ENCODE measurements at places on chromosomes 2 and 18. TPM values are rescaled to one million over a fixed set of nuclear protein-coding genes. Genes with fewer than 3 reads are reported as not detected.

DNA sequence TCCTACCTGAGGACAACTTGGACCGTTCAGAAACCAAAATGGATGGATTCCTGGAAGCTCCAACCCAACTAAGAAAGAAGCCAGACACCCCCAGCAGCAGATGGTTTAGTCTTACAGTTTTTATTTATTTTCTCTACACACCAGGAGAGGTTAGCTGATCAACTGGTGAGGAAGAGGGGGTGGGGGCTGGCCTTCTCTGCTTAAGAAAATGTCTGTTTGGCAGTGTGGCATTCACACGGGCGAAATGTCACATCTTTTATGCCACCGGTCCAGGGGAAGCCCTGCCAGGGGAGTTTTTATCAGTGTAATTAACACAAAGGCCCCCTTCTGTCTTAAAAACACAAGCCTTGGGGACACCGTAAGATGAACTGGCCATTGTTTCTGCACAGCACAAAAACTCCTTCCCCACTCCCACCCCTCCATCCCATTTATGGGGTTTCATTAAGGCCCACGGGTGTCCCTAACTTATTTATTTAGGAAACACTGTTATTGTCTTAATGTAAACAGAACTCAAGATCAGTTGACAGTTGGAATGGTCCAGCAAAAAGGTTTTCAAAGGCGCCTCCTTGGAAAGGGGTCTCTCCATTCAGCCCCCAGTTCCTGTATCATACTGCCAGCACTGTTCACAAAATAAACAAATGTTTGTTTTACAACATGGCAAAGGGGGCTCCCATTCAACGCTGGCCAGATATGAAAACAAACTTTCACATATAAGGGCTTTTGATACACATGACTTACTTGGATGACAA, 217.0 kb downstream of the C1D start:
- no peak for DNase-seq

DNA sequence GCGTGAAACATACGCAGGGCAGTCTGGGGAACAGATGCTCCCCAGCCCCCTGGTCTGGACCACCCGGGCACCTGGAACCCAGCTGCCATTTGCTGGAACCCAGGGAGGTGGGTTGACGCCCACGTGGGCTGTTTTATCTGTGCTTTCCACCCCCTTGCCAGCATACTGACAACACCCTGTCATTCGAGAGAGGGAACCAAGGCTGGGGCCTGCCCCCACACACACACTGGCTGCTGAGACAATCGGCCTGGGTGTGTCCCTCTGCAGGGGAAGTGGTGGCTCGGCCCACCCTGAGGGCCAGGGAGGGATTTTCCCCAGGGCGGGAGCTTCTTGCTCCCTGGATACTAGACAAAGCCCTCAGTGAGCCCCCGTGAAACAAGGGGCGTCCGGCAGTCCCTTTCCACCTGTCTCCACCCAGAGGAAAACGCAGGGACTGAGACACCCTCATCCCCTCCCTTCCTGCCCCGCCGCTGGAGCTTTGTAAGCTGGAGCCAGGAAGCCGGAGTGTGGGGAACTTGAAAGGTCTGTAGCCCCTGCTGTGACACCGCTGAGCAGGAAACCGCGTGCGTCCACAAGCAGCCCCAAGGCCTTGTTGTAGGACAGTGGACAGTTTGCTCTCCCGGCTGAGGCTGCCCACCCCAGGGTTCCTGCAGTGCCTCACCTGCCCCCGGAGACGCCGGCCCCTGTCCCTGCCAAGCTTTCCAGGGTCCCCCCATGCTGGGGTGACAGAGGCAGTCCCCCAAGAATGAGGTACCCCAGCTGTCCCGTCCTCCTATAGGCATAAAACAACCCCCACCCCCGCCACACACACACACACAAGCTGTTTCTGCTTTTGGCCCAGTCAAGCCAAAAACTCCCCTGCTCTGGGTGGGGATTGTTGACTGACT, 14.1 kb upstream of the KLF11 start:
- DNase-seq, result peak; percentile 79

- no peak for DNase-seq
Observed at GRCh38 chr18:10386956-10387355, 67.5 kb upstream of the APCDD1 start.

PSMG2 gene
- total RNA-seq, result 60.7 TPM

DNA sequence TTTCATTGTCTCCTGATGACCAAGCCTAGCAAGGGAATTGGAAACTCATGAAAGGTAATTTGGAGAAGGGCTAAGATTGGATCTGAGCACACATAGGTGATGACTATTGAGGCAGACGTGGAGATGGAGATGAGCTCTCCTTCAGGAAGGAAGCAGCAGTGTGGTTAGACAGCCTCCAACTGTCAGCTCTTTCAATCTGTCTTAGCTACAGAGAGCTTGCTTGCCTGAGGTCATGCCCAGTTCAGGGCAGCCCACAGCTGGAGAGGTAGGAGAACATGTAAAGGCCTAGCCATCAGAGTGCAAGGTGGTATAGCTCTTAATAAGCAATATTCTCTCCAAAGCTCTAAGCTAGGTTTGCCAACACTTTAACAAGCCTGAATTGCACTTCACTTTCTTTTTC, 79.2 kb downstream of the THSD7B start:
- no peak for DNase-seq

- DNase-seq, result no peak
Observed at GRCh38 chr2:151560289-151560688, 150.6 kb downstream of the RIF1 start.

GRCh38 chr18:70181015-70181414, 24.5 kb downstream of the RTTN start:
- DNase-seq, result no peak

GRCh38 chr2:73004466-73004865, 67.0 kb downstream of the SFXN5 start:
- no peak for DNase-seq

DNA sequence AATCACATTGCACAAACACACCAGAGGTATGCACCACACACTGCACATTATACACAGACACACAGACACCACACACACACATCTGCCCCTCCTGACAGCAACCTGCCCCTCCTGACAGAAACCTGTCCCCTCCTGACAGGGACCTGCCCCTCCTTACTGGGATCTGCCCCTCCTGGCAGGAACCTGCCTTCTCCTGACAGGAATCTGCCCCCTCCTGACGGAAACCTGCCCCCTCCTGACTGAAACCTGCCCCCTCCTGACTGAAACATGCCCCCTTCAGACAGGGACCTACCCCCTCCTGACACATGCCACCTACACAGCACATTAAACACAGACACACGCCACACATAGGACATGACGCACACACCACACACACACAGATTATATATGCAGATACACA, 88.9 kb downstream of the PXDN start:
- no peak for DNase-seq

MYO7B gene
- total RNA-seq, result 4.7 TPM

DNA sequence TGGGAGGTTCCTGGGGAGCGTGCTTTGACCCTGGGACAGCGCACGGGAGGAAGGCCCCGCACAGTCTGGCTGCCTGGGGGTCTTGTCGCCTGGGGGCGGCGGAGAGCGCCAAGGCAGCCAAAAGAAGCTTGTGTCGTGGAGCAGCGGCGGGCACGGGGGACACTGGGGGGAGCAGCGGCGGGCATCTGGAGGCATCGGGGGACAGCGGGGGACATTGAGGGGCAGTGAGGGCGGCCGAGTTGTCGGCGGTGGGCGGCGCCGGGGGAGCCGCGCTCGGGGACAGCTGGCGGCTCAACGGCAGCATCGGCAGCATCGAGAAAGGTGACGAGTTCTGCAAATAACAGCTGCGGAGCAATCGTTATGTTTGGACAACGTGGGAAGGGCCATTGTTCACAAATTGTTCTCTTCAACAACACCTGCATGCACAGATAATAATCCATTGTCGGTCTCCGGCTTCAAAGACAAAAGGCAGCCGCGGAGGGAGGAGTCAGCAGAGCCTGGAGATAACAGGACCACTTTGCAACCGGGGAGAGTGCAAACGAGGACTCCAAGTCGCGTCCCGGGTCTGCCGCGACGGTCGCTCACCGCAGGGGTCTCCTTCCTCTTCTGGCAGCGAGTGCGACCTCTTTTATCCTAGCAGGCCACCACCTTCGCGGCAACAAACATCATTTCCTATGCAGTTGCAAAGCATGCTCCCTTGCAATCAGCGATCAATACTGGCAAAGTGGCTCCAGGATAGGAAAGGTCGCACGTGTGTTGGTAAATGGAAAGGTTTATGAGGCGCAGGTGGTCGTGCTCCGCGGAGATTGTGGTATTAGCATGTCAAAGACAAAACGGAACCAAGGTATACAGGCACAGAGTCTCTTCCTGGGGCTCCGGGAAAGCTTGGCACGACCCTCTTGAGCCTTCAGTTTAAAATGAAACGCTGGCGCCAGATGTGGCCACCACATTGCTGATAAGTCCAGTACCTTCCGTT, 132.3 kb upstream of the DLX2 start:
- DNase-seq, result no peak

GALNT14 gene
- 2.8 TPM for total RNA-seq

DNA sequence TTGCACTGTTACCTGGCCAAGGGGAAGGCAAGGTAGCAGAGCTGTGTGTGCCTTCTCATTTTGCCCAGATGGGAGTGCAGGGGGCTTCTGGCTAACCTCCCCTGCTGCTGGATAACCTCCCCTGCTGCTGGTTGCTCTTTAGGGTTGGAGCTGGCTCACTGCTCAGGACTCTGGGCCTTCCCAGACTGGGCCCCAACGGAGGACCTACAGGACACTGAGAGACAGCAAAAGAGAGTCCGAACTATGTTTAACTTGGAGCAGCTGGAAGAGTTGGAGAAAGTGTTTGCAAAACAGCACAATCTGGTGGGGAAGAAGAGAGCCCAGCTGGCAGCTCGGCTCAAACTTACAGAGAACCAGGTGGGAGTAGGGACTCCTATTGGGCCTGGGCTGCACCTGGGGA, 5.8 kb upstream of the SMYD5 start:
- no peak for DNase-seq

DNA sequence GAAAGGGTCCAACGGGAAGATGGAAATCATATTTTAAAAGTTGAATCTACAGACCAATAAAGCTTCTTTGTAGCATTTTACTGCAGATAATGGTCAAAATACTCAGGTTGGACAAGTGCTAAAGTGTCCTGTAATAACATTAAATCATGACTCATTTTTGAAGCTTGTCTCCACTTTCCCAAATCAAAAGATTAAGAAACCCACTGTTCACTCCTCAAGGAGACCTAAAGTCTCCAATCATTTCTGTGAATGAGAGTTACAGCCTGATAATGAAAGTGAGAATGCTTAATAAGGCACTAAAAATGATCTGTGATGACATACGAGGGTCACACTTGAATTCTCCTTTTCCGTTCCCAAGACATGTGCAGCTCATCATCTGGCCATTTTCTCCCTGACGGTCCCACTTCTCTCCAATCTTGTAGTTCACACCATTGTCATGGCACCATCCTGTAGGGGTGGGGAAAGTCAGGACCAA, 53.4 kb downstream of the ATIC start:
- no peak for DNase-seq

DNA sequence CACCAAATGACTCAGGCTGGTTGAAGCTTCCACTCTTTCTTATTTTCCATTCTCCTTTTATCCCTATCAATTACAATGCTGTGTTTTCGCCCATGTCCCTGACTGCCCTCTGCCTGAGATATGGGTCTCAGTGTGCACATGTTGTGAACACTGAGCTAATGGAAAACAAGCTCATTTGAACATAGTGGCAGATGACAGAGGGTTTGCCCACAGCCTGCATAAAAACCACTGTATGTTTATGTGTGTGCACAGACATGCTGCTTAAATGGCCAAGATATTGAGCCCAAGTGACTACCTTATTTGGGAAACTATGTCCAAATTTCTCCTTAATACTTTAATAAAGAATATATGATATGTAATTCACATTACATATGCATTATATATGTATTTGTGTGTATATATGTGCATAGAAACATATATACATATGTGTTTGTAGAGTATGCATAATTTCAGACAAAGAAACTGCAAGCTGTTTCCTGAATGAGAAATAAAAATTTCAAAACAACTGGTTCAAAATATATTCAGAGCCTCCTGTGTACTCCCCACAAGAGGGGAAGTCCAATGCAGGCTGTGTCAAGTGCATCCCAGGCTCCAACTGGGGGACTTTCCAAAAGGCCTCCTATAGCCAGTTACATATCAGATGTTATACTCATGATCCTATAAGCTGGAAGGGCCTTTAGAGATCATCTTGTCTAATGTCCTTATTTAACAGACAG, 92.7 kb upstream of the CD302 start:
- DNase-seq, result no peak

- DNase-seq, result no peak
Observed at GRCh38 chr2:85804583-85804982, 50.8 kb downstream of the ATOH8 start.

INPP5D gene
- total RNA-seq, result 26.1 TPM

GRCh38 chr2:62110415-62111025, 85.4 kb upstream of the B3GNT2 start:
- DNase-seq, result no peak

GRCh38 chr2:174771136-174771535, 6.9 kb upstream of the CHRNA1 start:
- DNase-seq, result no peak

- DNase-seq, result peak; percentile 27
Observed at GRCh38 chr18:11909591-11910026, 1.5 kb upstream of the MPPE1 start.

- DNase-seq, result peak; percentile 48
Observed at GRCh38 chr18:47260120-47260923, 8.9 kb upstream of the SKOR2 start.

DNA sequence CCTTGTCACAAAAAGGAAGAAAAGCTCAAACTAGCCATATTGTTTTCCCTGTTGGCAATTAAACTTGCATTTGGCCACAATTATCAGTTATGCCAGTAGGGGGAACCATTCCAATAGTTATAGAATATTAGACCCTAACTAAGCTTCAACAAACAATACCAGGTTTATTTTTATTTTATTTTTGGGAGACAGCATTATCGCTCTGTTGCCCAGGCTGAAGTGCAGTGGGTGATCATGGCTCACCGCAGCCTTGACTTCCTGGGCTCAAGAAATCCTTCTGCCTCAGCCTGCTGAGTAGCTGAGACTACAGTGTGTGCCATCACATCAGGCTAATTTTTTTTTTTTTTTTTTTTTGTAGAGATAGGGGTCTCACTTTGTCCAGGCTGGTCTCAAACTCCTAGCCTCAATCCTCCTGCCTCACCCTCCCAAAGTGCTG, 102.1 kb downstream of the ATAD2B start:
- peak; percentile 77 for DNase-seq

DNA sequence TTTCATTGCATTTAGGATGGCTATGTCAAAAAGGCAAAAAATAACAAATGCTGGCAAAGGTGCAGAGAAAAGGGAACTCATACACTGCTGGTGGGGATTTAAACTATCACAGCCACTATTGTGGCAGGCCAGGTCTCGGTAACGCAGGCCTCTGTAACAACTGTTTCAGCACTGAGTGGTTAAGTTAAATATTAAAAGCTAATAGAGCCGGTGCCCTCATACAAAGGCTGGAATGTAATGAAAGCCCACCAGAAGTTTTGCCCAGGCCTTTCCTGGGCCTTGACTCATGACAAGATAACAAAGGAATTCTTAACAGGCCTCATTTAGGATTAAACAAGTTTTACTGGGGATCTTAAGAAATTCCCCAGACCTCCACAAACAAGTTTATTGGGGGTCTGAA, 10.7 kb downstream of the MERTK start:
- DNase-seq, result no peak

GRCh38 chr18:42636309-42636708, 479.2 kb downstream of the RIT2 start:
- no peak for DNase-seq

- peak; percentile 26 for DNase-seq
Observed at GRCh38 chr2:84879584-84880394, 1.1 kb downstream of the TRABD2A start.

- DNase-seq, result peak; percentile 80
Observed at GRCh38 chr2:201882353-201883090, 76.2 kb downstream of the CDK15 start.

IGFBP2 gene
- 75.9 TPM for total RNA-seq
